ENCODE measurements at places on chromosomes 11 and 22. TPM values are rescaled to one million over a fixed set of nuclear protein-coding genes. Genes with fewer than 3 reads are reported as not detected.

DNA sequence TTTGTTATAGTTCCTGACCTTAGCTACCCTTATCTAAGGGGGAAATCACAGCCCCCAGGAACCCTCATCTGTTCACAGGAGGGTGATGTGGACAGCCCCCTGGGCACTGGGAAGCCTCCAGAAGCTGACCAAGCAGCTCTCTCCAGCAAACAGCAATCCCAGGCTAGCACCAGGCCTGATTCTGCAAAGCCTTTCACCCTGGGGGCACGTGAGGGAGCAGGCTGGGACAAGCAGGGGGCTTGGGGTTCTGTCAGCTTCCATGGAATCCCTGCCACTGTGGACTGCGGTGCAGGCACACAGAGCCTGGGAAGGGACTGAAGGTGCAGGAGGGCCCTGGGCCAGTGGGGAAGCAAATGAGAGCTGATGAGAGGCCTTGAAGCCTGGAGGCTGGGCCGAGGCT, 2.1 kb downstream of the PGAP2 start:
- no peak overlapping the region for H3K27ac ChIP-seq
- H3K4me1 ChIP-seq, result no peaks in the 10 kb centered on the region
- no peaks in the 10 kb centered on the region for H3K27me3 ChIP-seq
- no peaks in the 10 kb centered on the region for H3K36me3 ChIP-seq
- no peak for DNase-seq
- no peak overlapping the region for H3K4me3 ChIP-seq

- H3K27me3 ChIP-seq, result no peaks in the 10 kb centered on the region
- no peaks in the 10 kb centered on the region for H3K4me1 ChIP-seq
- DNase-seq, result no peak
- H3K36me3 ChIP-seq, result no peaks in the 10 kb centered on the region
- no peak overlapping the region for H3K27ac ChIP-seq
- H3K4me3 ChIP-seq, result no peak overlapping the region
Observed at GRCh38 chr11:24124876-24125275, 372.0 kb upstream of the LUZP2 start.

DNA sequence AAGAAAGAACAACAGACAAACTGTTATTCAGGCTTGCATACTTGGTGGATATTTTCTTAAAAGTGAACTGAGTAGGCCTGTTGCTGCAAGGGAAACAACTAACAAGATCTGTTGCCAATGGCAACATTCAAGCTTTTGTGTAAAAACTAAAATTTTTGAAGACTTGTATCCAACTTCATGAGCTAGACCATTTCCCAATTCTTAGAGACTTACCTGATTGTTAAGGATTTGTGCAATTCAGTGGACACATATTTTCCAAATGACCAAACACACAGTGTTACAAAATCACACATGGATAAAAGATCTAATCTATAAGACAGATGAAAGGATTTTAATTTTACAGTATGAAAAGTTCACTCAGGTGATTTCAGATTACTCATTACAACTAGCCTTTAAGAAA, 564.1 kb downstream of the CNTN5 start:
- no peaks in the 10 kb centered on the region for H3K4me1 ChIP-seq
- no peaks in the 10 kb centered on the region for H3K36me3 ChIP-seq
- no peaks in the 10 kb centered on the region for H3K27me3 ChIP-seq

DNA sequence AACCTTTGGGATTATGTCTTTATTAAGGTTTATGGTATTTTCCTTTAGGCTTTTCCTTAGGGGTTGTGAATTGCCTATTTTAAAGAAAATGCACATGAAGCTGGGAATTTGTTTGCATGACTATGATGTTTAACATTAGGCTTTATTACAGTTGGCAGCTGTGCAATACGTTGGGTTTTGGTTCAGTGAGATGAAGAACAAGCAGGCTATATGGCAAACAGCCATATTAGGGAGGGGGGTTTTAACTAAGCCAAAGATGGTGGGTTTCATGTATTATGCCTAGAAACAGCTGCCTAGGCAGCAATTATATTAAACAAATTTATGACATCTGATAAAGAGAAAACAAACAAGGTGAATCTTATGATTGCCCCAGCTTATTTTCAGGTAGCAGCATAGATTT, 880.8 kb downstream of the FAM181B start:
- no peak overlapping the region for H3K27ac ChIP-seq
- DNase-seq, result no peak
- no peaks in the 10 kb centered on the region for H3K36me3 ChIP-seq
- H3K4me1 ChIP-seq, result no peaks in the 10 kb centered on the region
- no peak overlapping the region for H3K4me3 ChIP-seq

OR51D1 gene
- not detected for total RNA-seq

DNA sequence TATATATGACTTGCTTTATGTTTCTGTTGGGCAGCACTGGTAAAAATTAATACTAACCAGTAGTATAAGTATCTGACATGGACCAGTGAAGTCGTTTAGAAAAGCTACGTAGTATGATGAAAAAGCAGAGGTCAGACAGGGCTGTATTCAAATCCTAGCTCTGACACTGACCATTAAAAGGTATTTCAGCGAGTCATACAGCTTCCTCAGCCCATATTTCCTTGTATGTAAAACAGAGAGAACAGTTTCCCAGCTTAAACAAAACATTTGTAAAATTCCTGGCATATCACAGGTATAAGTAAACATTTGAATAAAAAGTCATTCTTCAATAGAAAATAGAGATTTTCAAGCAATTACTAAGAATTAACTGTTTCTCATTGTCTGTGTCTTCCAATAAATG, 4.2 kb downstream of the NOX4 start:
- no peaks in the 10 kb centered on the region for H3K27me3 ChIP-seq
- H3K4me3 ChIP-seq, result peak overlapping the region; percentile 71
- peak overlapping the region; percentile 29 for H3K27ac ChIP-seq

CCDC90B gene
- total RNA-seq, result 18.5 TPM

KBTBD3 gene
- 10.6 TPM for total RNA-seq

ANO5 gene
- 6.5 TPM for total RNA-seq

OR8D1 gene
- total RNA-seq, result not detected

LRRC75B gene
- 13.7 TPM for total RNA-seq

OR52I2 gene
- total RNA-seq, result not detected

GRCh38 chr11:70302419-70302752, 31.9 kb downstream of the PPFIA1 start:
- no peaks in the 10 kb centered on the region for H3K36me3 ChIP-seq
- no peak overlapping the region for H3K4me3 ChIP-seq
- H3K4me1 ChIP-seq, result peaks cover 37% of the 10 kb centered on the region
- DNase-seq, result no peak
- no peak overlapping the region for H3K27ac ChIP-seq

DNA sequence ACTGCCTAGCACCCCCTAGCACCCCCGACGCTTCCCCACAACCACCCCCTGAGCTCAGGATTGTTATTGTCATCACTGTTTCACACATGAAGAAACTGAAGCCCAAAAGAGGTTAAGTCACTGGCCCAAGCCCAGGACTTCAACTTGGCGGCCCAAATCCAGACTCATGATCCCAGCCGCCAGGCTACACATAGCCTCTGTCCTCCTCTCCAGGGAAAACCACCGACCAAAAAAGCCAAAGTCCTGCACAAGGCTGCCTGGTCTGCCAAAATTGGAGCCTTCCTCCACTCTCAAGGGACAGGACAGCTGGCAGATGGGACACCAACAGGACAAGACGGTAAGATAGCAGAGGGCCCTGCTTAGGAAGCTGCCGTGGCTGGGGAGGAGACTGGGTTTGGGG, 10.8 kb downstream of the L3MBTL2 start:
- no peak overlapping the region for H3K4me3 ChIP-seq
- no peak for DNase-seq
- H3K4me1 ChIP-seq, result no peaks in the 10 kb centered on the region
- H3K27me3 ChIP-seq, result no peaks in the 10 kb centered on the region

DNA sequence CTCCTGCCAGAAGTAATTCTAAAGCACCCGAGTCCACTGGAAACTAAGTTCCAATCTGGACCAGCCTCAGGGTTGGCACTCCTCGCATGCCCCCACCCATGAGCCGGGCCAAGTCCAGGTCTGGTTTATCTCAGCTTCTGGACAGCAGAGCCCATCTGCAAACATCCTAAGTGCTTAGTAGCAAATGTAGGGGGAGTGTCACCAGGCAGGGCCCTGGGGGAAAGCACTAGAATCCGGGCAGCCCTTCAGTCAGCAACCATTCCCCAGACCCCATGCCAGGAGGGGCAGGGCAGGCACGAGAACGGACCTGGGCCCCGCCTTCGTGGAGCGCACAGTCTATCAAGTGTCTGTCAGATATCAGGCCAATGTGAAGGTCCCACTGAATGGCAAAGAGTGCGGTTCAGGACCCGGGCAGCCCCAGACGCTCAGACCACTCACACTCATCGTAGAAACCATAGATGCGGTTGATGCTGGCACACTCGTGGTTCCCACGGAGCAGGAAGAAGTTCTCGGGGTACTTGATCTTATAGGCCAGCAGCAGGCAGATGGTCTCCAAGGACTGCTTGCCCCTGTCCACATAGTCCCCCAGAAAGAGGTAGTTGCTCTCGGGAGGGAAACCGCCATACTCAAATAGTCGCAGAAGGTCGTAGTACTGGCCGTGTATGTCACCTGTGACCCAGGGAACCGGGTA, 1.3 kb downstream of the PPP1CA start:
- no peaks in the 10 kb centered on the region for H3K27me3 ChIP-seq
- H3K36me3 ChIP-seq, result peaks cover 29% of the 10 kb centered on the region
- no peak for DNase-seq
- peaks cover 27% of the 10 kb centered on the region for H3K4me1 ChIP-seq
- peak overlapping the region; percentile 94 for H3K27ac ChIP-seq

GRCh38 chr22:46132830-46133587, 17.3 kb upstream of the PPARA start:
- no peaks in the 10 kb centered on the region for H3K4me1 ChIP-seq
- no peak overlapping the region for H3K4me3 ChIP-seq
- no peak for DNase-seq
- no peaks in the 10 kb centered on the region for H3K27me3 ChIP-seq
- H3K27ac ChIP-seq, result no peak overlapping the region

GRCh38 chr22:36636916-36637315, 66.6 kb downstream of the CACNG2 start:
- no peak for DNase-seq
- H3K27ac ChIP-seq, result no peak overlapping the region
- H3K4me1 ChIP-seq, result no peaks in the 10 kb centered on the region

DNA sequence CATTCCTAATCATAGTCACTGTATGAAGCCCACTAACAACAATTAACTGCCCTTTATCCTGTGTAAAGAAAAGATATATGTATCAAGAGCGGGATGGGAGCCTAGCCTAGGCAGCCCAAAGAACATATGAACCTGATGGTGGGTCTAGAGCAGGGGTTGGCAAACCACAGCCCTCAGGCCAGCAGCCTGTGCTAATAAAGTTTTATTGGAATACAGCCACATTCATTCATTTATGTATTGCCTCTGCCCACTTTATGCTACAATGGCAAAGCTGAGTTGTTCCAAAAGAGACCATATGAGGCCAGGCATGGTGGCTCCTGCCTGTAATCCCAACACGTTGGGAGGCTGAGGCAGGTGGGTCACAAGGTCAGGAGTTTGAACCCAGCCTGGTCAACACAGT, 13.5 kb downstream of the PRR14L start:
- no peak overlapping the region for H3K4me3 ChIP-seq
- H3K27me3 ChIP-seq, result no peaks in the 10 kb centered on the region
- peaks cover 3% of the 10 kb centered on the region for H3K36me3 ChIP-seq
- DNase-seq, result no peak
- peaks cover 32% of the 10 kb centered on the region for H3K4me1 ChIP-seq

ACAT1 gene
- total RNA-seq, result 101 TPM

- H3K4me3 ChIP-seq, result no peak overlapping the region
- H3K36me3 ChIP-seq, result no peaks in the 10 kb centered on the region
- DNase-seq, result no peak
- H3K4me1 ChIP-seq, result peaks cover 2% of the 10 kb centered on the region
- no peaks in the 10 kb centered on the region for H3K27me3 ChIP-seq
Observed at GRCh38 chr11:99632969-99633368, 612.2 kb downstream of the CNTN5 start.

GRCh38 chr11:93842461-93842860, 8.0 kb downstream of the VSTM5 start:
- no peak overlapping the region for H3K27ac ChIP-seq
- H3K4me1 ChIP-seq, result no peaks in the 10 kb centered on the region
- H3K27me3 ChIP-seq, result no peaks in the 10 kb centered on the region
- no peak overlapping the region for H3K4me3 ChIP-seq
- no peaks in the 10 kb centered on the region for H3K36me3 ChIP-seq

- no peaks in the 10 kb centered on the region for H3K27me3 ChIP-seq
- H3K4me3 ChIP-seq, result no peak overlapping the region
- H3K36me3 ChIP-seq, result no peaks in the 10 kb centered on the region
- no peak for DNase-seq
Observed at GRCh38 chr11:110645253-110645652, 67.0 kb downstream of the ARHGAP20 start.

DNA sequence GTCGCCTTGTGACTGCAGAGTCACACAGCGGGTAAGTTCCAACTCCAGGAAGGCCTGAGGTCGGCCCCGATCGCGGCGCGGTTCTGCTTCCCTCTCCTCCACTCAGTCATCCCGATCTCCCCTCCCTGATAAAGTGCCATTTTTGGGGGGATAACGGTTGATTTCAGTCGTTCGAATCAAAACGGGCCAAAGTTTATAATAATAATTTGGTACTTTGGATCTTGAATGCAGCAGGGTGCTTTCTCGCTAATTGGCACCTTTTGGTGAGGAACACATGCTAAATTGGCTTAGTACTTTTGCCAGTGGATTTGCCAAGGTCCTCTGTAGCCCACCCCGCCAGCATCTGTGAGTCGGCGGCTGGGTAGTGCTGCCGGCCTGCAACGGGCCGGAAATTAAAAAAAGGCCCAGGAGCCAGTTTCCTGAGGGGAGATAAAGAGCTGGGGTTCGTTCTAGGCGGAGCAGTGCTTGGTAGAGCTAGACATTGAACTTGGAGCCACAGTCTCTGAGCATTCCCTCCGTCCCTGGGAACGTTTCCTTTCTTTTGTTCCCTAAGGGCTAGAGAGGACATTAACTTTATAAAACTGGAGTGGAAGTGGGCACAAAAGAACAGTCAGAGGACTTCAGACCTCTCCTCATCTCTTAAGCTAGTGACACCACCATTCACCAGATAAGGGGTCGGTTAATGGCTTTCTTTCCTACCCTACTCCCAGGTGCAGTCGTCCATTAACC, 997 bp downstream of the UBE2L3 start:
- H3K27me3 ChIP-seq, result no peaks in the 10 kb centered on the region
- peak overlapping the region; percentile 95 for H3K4me3 ChIP-seq
- DNase-seq, result no peak
- peak overlapping the region; percentile 79 for H3K27ac ChIP-seq
- H3K4me1 ChIP-seq, result peaks cover 25% of the 10 kb centered on the region
- no peaks in the 10 kb centered on the region for H3K36me3 ChIP-seq

GRCh38 chr11:104106136-104106754, 57.7 kb downstream of the PDGFD start:
- H3K36me3 ChIP-seq, result no peaks in the 10 kb centered on the region
- H3K27me3 ChIP-seq, result no peaks in the 10 kb centered on the region
- no peak overlapping the region for H3K4me3 ChIP-seq
- H3K27ac ChIP-seq, result no peak overlapping the region

CYTH4 gene
- total RNA-seq, result 78.0 TPM

GRCh38 chr11:77449060-77449521, 24.8 kb downstream of the PAK1 start:
- no peaks in the 10 kb centered on the region for H3K36me3 ChIP-seq
- no peak overlapping the region for H3K27ac ChIP-seq
- H3K4me1 ChIP-seq, result no peaks in the 10 kb centered on the region

GRCh38 chr11:47317064-47317828, 35.3 kb downstream of the MYBPC3 start:
- H3K36me3 ChIP-seq, result peaks cover 27% of the 10 kb centered on the region
- no peak overlapping the region for H3K4me3 ChIP-seq
- H3K4me1 ChIP-seq, result no peaks in the 10 kb centered on the region

- peaks cover 4% of the 10 kb centered on the region for H3K4me1 ChIP-seq
- H3K27ac ChIP-seq, result no peak overlapping the region
- H3K27me3 ChIP-seq, result no peaks in the 10 kb centered on the region
- H3K4me3 ChIP-seq, result no peak overlapping the region
Observed at GRCh38 chr22:50143096-50143495, 27.4 kb upstream of the PANX2 start.

HEPN1 gene
- not detected for total RNA-seq

- H3K27ac ChIP-seq, result peak within 1 kb of the TSS; percentile 89
- peaks cover 27% of the 10 kb centered on the region for H3K4me1 ChIP-seq
- DNase-seq, result peak; percentile 88
- H3K36me3 ChIP-seq, result no peaks in the 10 kb centered on the region
Observed at GRCh38 chr11:118435893-118436624, at the start of gene KMT2A. KMT2A (plus strand) TSS chr11:118436492; CDS start chr11:118436513, 21 bp downstream.
